Endothelial cell of umbilical vein (primary cell): ENCODE measurements at places on chromosomes 3 and 15. TPM values are rescaled to one million over a fixed set of nuclear protein-coding genes. Genes with fewer than 3 reads are reported as not detected.

GRCh38 chr15:88131937-88132336 lies 124.6 kb downstream of the NTRK3 start:
- H3K27me3 ChIP-seq: no peaks in the 10 kb centered on the region
- no peak for DNase-seq
- no peaks in the 10 kb centered on the region for H3K36me3 ChIP-seq

- H3K27ac ChIP-seq: peak overlapping the region; percentile 88
- no peak overlapping the region for H3K4me3 ChIP-seq
- H3K27me3 ChIP-seq: no peaks in the 10 kb centered on the region
- peaks cover 64% of the 10 kb centered on the region for H3K4me1 ChIP-seq
- H3K36me3 ChIP-seq: no peaks in the 10 kb centered on the region
These were observed 51.6 kb upstream of the LCTL start for GRCh38 chr15:66617137-66618090.

Gene DUOX2
- not detected in 2 replicates for total RNA-seq

- no peaks in the 10 kb centered on the region for H3K4me1 ChIP-seq
- peaks cover 4% of the 10 kb centered on the region for H3K27me3 ChIP-seq
- no peak overlapping the region for H3K27ac ChIP-seq
- no peak for DNase-seq
- no peaks in the 10 kb centered on the region for H3K36me3 ChIP-seq
- H3K4me3 ChIP-seq: no peak overlapping the region
These were observed 51.1 kb upstream of the FOXP1 start for GRCh38 chr3:71634671-71635070.

Gene CHL1
- total RNA-seq: not detected in 2 replicates

Gene SLC24A1
- 5.4 and 7.3 TPM in 2 replicates for total RNA-seq

GRCh38 chr3:84265768-84266167 lies 693.0 kb upstream of the CADM2 start:
- no peak overlapping the region for H3K4me3 ChIP-seq
- no peaks in the 10 kb centered on the region for H3K4me1 ChIP-seq
- DNase-seq: no peak
- H3K36me3 ChIP-seq: no peaks in the 10 kb centered on the region
- no peaks in the 10 kb centered on the region for H3K27me3 ChIP-seq

Gene ANKUB1
- not detected in 2 replicates for total RNA-seq

DNA sequence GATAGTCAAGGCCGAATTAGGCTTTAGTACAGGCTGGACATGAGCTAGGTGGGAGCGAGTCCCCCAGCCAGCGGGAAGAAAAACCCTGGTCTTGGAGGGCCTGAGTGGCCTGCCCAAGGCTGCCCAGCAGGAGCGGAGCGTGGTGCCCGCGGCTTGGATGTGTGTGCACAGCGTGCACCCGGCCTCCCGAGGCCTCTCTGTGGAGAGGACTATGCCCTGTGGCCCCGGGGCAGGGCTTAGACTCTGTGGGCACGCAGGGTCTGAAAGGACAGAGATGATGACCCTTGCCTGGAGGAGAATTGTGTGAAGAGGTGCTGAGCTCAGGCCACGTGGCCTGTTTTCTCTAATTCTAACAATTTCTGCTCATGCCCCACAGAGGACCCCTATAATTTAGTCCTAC lies 124.6 kb upstream of the IQSEC1 start:
- no peaks in the 10 kb centered on the region for H3K36me3 ChIP-seq
- no peak for DNase-seq
- no peak overlapping the region for H3K4me3 ChIP-seq
- H3K27me3 ChIP-seq: no peaks in the 10 kb centered on the region

Gene PCYT1A
- 65.5 and 75.4 TPM in 2 replicates for total RNA-seq

Gene EAF1
- 16.0 and 18.2 TPM in 2 replicates for total RNA-seq

Gene AGBL1
- not detected in 2 replicates for total RNA-seq

DNA sequence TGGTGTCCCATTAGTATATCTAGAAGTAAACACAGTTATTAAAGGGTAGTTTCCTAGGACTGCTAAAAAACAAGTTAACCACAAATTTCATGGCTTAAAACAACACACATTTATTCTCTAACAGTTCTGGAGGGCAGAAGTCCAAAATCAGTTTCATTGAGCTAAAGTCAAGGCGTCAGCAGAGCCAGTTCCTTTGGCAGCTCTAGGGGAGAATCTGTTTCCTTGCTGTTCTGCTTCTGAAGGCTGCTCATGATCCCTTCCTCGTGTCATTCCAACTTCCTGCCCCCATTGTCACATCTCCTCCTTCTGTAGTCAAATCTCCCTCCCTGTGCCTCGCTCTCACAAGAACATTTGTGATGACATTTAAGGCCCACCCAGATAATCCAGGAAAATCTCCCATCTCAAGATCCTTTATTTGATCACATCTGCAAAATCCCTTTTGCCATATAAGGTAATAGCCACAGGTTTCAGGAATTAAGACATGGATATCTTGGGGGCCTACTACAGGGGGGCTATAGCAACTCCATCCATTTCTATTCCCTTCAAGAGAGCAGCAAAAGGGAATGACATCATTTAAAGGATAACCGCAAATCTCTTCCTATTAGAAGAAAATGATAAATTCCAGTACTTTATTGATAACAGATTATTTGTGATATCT lies 50.1 kb downstream of the GPR176 start:
- DNase-seq: peak; percentile 9
- H3K27ac ChIP-seq: no peak overlapping the region
- H3K27me3 ChIP-seq: no peaks in the 10 kb centered on the region

Gene NOP10
- total RNA-seq: 215 and 225 TPM in 2 replicates

DNA sequence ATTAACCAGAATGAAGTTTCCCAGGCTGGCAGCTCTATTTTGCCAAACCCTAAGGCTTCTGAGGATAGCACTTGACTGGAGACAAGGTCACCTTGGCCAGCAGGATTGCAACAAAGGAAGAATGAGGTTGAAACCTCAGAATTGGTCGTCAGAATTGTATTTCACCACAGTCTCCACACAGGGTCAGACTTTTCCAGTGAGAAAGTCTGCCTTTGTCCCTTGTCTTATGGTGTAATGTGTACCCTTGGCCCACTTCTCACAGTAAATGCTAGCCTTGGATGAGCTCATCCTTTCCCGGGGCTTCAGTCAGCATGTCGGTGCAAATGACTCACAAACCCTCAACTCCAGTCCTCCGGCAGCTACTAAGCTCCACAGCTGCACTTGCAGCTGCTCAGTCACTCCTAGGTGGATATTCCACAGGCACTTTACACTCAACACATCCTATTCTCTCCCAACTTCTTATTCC lies 19.7 kb downstream of the SSR3 start:
- H3K36me3 ChIP-seq: peaks cover 3% of the 10 kb centered on the region
- peak; percentile 94 for DNase-seq
- no peaks in the 10 kb centered on the region for H3K27me3 ChIP-seq
- peaks cover 7% of the 10 kb centered on the region for H3K4me1 ChIP-seq
- no peak overlapping the region for H3K4me3 ChIP-seq

DNA sequence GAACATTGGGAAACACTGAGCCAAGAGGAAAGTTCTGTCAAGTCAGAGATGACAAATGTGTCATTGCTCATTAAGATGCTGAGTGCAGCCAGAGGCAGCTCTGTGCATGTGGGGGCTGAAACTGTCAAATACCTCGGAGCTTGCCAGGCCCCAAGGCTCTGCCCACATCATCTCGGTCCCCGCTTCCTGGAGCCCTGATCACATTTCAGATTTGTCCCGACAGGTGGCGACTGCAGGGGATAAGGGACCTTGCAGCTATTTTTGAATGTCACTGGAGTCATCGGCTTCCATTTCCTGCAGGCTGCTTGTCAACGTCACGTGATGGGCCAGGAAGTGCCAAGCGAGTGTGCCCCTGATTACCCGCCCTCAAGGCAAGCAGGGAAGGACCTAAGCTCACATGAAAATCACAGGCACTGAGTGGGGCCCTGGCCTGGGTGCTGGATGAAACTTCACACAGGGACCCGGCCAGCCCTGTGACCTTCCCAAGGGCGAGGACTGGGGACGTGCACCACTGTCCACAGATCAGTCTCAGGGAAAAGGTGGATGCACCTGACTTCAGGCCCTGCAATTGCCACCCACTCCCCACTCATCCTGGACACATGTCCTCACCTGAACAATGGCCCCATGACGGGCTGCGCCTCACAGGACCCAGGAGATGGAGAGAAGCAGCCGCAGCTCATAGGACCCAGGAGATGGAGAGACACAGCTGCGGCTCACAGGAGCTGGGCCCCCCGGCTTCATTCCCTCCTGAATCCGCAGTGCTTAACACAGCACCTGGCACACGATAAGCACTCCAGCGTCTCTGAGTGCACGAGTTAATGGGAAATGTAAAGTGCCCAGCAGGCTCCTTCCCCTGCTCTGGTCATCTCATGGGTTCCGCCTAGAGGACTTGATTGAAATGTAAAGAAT lies 73.4 kb downstream of the NUP210 start:
- no peaks in the 10 kb centered on the region for H3K4me1 ChIP-seq
- DNase-seq: no peak
- no peaks in the 10 kb centered on the region for H3K27me3 ChIP-seq
- H3K4me3 ChIP-seq: no peak overlapping the region

GRCh38 chr3:141642215-141642614 lies 95.9 kb upstream of the RNF7 start:
- no peaks in the 10 kb centered on the region for H3K4me1 ChIP-seq
- DNase-seq: no peak

DNA sequence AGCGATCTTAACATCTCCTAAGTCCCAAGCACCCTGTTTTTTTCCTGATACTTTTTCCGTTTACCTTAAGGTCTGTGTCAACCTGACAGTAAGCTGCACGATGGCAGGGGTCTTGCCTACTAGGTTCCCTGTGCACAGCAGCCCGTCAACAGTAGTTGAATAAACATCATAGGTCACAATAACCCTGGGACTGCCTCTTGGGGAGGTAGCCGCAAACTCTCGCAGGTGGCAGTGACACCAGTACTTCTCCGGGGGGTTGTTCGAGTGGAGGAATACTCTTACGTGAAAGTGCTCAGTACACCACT lies 365 bp upstream of the PDCD6IP start:
- no peaks in the 10 kb centered on the region for H3K27me3 ChIP-seq
- no peak for DNase-seq
- H3K4me1 ChIP-seq: peaks cover 22% of the 10 kb centered on the region
- H3K36me3 ChIP-seq: no peaks in the 10 kb centered on the region

DNA sequence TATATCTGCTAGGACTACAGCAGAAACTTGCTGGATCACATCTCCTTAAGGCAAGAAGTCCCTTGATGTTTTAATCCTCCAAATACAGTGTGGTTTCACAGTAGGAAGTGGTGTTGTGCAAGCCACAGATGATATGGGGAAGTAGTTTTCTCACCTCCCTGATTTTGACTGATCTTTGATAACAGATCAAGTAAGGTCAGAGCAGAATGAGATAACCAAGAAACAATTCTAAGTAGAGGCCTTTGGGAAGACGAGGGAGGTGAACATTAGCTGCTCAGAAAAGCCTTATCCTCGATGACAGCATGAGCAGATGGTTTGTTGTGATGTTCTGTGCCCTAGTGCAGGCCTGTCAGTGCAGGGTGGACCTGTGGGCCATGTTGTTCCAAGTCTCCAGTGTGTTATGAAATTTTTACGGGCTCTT lies 61.3 kb downstream of the RIOX2 start:
- no peak overlapping the region for H3K27ac ChIP-seq
- H3K36me3 ChIP-seq: no peaks in the 10 kb centered on the region
- H3K27me3 ChIP-seq: no peaks in the 10 kb centered on the region
- no peak for DNase-seq
- H3K4me3 ChIP-seq: no peak overlapping the region
- H3K4me1 ChIP-seq: peaks cover 2% of the 10 kb centered on the region

- no peaks in the 10 kb centered on the region for H3K27me3 ChIP-seq
- peaks cover 8% of the 10 kb centered on the region for H3K4me1 ChIP-seq
- H3K27ac ChIP-seq: peak overlapping the region; percentile 23
- no peak overlapping the region for H3K4me3 ChIP-seq
- H3K36me3 ChIP-seq: no peaks in the 10 kb centered on the region
These were observed 21.4 kb downstream of the FAH start for GRCh38 chr15:80174017-80174746.

GRCh38 chr3:154139996-154140436 lies 18.8 kb downstream of the ARHGEF26 start:
- H3K4me1 ChIP-seq: no peaks in the 10 kb centered on the region
- H3K4me3 ChIP-seq: no peak overlapping the region
- no peak for DNase-seq
- no peaks in the 10 kb centered on the region for H3K27me3 ChIP-seq
- no peaks in the 10 kb centered on the region for H3K36me3 ChIP-seq

DNA sequence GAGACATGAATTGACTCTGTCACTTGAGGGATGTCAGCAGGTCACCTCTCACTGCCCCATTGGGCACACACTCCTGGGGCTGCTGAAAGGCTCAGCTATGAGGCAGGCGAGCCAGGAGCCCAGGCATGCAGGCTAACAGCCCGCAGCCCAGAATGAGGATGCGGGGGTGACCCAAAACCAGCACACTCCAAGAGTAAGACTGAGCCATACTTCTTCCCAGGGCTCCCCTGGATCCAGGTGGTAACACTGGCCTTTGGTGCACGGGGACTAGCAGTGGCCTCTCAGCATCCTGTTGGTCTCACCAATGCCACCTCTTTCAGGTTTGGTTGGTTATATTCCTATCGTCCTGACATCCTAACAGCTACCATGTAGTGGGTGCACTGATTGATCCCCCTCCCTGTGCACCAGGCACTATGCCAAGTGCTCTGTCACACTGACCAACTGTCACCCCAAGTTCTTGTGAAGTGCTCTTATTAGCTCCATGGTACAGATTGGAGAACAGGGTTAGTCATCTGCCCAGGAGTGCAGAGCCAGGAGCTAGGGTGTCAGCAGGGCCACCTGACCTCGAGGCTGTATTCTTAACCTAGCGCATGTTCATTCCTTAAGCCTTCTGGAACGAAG lies 24.8 kb upstream of the SPTBN5 start:
- peaks cover 48% of the 10 kb centered on the region for H3K4me1 ChIP-seq
- H3K27ac ChIP-seq: peak overlapping the region; percentile 4
- peaks cover 38% of the 10 kb centered on the region for H3K36me3 ChIP-seq
- H3K4me3 ChIP-seq: no peak overlapping the region
- H3K27me3 ChIP-seq: no peaks in the 10 kb centered on the region

Gene PLXND1
- 834 and 860 TPM in 2 replicates for total RNA-seq

Gene TGM5
- total RNA-seq: not detected in 2 replicates

DNA sequence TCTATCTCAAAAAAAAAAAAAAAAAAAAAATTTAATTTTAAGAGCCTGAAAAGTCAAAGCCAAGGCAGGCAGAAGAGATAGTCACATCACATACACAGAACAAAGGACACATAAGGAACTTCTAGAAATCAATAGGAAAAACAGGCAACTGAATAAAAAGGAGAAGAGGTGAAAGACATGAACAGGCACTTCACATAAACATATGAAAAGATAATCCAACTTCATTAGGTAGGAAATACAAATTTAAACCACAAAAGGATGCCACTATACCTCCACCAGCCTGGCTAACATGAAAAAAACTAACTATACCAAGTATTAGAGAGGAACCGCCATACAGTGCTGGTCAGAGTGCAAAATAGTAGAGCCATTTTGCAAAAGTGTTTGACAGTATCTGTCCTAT lies 14.1 kb downstream of the CCDC12 start:
- no peaks in the 10 kb centered on the region for H3K36me3 ChIP-seq
- H3K27ac ChIP-seq: no peak overlapping the region
- H3K4me3 ChIP-seq: no peak overlapping the region
- no peak for DNase-seq

- H3K4me3 ChIP-seq: no peak within 1 kb of the TSS
- no peaks in the 10 kb centered on the region for H3K27me3 ChIP-seq
- no peaks in the 10 kb centered on the region for H3K36me3 ChIP-seq
- no peaks in the 10 kb centered on the region for H3K4me1 ChIP-seq
- no peak within 1 kb of the TSS for H3K27ac ChIP-seq
These were observed at the start of gene LSAMP for GRCh38 chr3:116445311-116445841. Gene LSAMP (minus strand): TSS chr3:116445487.
